Astrocyte (in vitro differentiated cells and primary cell): ENCODE measurements at places on chromosomes 2 and 18. TPM values are rescaled to one million over a fixed set of nuclear protein-coding genes. Genes with fewer than 3 reads are reported as not detected.

DNA sequence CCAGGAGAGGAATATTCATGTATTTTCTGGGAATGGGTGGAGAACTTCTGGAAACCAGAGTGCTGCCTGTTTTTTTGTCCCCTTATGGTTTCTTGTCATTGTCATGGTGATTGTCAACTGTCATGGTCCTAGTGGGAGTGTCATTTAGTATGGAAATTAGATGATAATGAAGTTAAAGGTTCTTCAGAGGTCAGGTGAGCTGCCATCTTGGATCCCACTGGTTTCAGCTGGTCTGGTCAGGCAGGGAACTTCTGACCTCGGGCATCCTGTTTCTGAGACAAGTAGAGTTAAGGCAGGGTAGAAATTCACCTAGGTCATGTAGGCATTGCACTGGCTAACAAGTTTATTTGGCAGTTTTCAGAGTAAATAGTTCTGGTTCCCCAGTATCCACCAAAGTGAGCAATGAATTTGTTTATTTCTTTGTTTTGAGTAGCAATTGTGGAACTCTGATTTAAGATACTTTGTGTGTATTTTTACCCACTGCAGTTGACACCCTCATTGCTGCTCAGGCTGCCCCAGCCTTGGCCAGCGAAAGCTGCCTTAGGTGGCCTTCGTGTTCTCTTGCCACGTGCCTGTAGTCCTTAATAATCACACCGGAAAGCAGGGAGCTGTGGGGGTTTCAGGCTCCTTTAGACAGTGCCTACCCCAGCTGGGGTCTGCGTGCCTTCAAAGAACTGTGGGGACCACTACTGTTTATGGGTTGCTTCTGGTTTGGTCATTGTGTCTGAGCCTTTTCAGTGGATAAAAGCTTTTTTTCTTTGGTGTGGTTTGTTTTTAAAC is 48.7 kb downstream of the NCK2 start:
- DNase-seq = no peak

The SLC25A52 gene
- not detected in 2 replicates for total RNA-seq

- peak; percentile 89 for DNase-seq
These were observed 501.1 kb upstream of the TNP1 start for GRCh38 chr2:217360781-217361482.

DNA sequence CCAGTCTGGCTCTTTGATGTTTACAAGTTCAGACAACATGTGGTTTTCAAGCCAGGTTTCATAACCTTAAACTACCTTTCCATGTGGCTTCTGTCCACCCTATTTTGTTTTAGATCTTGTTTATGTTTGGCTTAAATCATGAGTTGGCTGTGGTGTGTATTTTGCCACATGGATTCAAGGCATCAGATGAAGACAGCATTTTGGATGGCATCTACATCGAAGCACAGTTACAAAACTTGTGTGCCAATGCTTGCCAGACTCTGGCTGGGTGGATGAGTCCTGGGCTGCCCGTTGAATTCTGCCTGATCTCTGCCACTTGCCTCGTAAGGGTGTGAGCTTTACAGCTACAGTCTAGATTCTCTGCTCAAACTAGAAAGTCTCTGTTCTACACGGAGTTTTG is 335.3 kb downstream of the MYCN start:
- no peak for DNase-seq

GRCh38 chr18:9404565-9405060 is 70.0 kb downstream of the TWSG1 start:
- DNase-seq = peak; percentile 70

The SLC9A2 gene
- 0.32 TPM in 1 of 2 replicates, not detected in the other for total RNA-seq

GRCh38 chr2:120372816-120373215 is 26.9 kb downstream of the INHBB start:
- no peak for DNase-seq

- no peak for DNase-seq
These were observed 21.7 kb downstream of the COX7A2L start for GRCh38 chr2:42339191-42339912.
